ENCODE measurements at places on chromosomes 3 and 15. TPM values are rescaled to one million over a fixed set of nuclear protein-coding genes. Genes with fewer than 3 reads are reported as not detected.

Gene GAP43
- 4.0 TPM for total RNA-seq

Gene ELP6
- 19.1 TPM for total RNA-seq

Gene AHSG
- total RNA-seq: not detected

Gene CRYGS
- total RNA-seq: 2.1 TPM

Gene KLHL6
- total RNA-seq: 0.71 TPM

Gene CCDC50
- 192 TPM for total RNA-seq

Gene PLA2G4E
- total RNA-seq: not detected

- peaks cover 57% of the 10 kb centered on the region for H3K4me1 ChIP-seq
- H3K4me3 ChIP-seq: peak overlapping the region; percentile 84
- DNase-seq: no peak
- H3K27me3 ChIP-seq: no peaks in the 10 kb centered on the region
- H3K36me3 ChIP-seq: no peaks in the 10 kb centered on the region
These were observed 1.5 kb downstream of the CTDSPL start for GRCh38 chr3:37862903-37863815.

- H3K27ac ChIP-seq: no peak overlapping the region
- H3K4me1 ChIP-seq: no peaks in the 10 kb centered on the region
- no peak overlapping the region for H3K4me3 ChIP-seq
- no peaks in the 10 kb centered on the region for H3K27me3 ChIP-seq
- no peaks in the 10 kb centered on the region for H3K36me3 ChIP-seq
- no peak for DNase-seq
These were observed 113.8 kb downstream of the C3orf38 start for GRCh38 chr3:88263417-88264100.

- peaks cover 10% of the 10 kb centered on the region for H3K4me1 ChIP-seq
- no peaks in the 10 kb centered on the region for H3K36me3 ChIP-seq
- H3K27ac ChIP-seq: no peak overlapping the region
- H3K4me3 ChIP-seq: no peak overlapping the region
- no peaks in the 10 kb centered on the region for H3K27me3 ChIP-seq
These were observed 13.1 kb downstream of the RASA2 start for GRCh38 chr3:141499965-141500364.

GRCh38 chr3:13113346-13114330 is 40.4 kb upstream of the IQSEC1 start:
- H3K36me3 ChIP-seq: no peaks in the 10 kb centered on the region
- no peak overlapping the region for H3K4me3 ChIP-seq
- H3K4me1 ChIP-seq: no peaks in the 10 kb centered on the region
- DNase-seq: no peak
- no peak overlapping the region for H3K27ac ChIP-seq

GRCh38 chr15:98402486-98402885 is 245.9 kb upstream of the IGF1R start:
- no peaks in the 10 kb centered on the region for H3K36me3 ChIP-seq
- no peaks in the 10 kb centered on the region for H3K27me3 ChIP-seq
- no peaks in the 10 kb centered on the region for H3K4me1 ChIP-seq
- no peak overlapping the region for H3K27ac ChIP-seq

GRCh38 chr15:93241696-93242585 is 152.9 kb upstream of the RGMA start:
- no peak overlapping the region for H3K4me3 ChIP-seq
- H3K4me1 ChIP-seq: no peaks in the 10 kb centered on the region
- peak; percentile 88 for DNase-seq
- no peak overlapping the region for H3K27ac ChIP-seq

DNA sequence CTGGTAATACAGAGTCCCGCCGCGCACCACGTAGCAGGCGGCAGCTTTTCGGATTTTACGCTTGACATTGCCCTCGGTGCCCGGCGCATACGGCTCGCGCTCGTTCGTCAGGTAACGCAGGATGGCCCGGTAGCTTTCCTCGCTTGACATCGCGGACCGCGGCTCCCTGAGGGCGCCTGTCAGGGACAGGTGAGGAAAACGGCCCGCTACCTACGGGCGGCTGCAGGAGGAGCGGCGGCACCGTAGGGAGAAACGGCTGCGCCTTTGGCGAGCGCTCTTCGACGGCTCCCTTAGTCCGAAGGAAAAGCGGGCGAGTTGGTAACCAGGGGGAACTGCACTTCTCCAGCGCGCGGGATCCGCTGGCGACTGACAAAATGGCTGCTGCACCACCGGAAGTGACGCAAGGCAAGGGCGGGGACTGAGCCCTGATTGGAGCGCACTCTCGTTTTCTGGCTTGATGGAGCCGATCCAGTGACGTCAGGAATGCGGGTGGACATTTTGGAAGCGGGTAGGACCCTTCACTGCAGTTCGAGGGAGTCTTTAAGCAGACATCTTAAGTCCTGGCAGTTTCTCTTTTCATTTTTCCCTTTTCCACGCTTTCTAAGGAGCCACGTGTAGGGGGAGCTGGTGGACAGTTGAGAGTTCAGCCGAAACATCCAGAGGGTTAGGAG is at the start of gene ZBTB11:
TSS of gene ZBTB11 (minus strand) at position 368 of the 671 bp plus-strand sequence. CDS start at position 150, 218 bp downstream.
- H3K4me1 ChIP-seq: peaks cover 48% of the 10 kb centered on the region
- H3K4me3 ChIP-seq: peak within 1 kb of the TSS; percentile 93
- peak within 1 kb of the TSS; percentile 98 for H3K27ac ChIP-seq
- H3K36me3 ChIP-seq: peaks cover 20% of the 10 kb centered on the region

DNA sequence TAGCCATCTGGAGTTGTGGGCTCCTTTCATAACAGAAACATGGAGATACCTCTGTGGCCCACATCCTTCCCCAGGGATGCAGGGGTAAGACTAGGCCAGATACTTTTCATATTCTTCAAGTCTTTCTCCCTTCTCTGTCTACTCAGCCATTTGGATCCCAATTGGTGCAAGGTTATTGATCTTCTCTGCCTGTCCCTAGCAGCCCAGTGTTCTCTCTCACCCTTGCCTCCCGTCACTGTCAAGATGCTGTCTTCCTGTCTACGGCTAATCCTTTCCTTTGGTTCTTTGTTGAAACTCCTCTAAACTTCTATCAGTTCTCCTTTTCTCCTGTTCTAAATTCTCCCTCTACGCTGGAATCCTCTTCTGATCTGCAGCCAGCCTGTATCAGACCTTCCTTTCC is 51.3 kb downstream of the SENP2 start:
- H3K27ac ChIP-seq: no peak overlapping the region
- no peak overlapping the region for H3K4me3 ChIP-seq
- no peaks in the 10 kb centered on the region for H3K36me3 ChIP-seq
- H3K27me3 ChIP-seq: no peaks in the 10 kb centered on the region
- DNase-seq: no peak

GRCh38 chr3:197406266-197406665 is 107.9 kb upstream of the DLG1 start:
- no peak overlapping the region for H3K4me3 ChIP-seq
- no peaks in the 10 kb centered on the region for H3K4me1 ChIP-seq
- H3K27ac ChIP-seq: no peak overlapping the region
- no peaks in the 10 kb centered on the region for H3K36me3 ChIP-seq
- H3K27me3 ChIP-seq: no peaks in the 10 kb centered on the region
- no peak for DNase-seq

- H3K27me3 ChIP-seq: no peaks in the 10 kb centered on the region
- no peaks in the 10 kb centered on the region for H3K4me1 ChIP-seq
- DNase-seq: no peak
These were observed 33.9 kb downstream of the ILDR1 start for GRCh38 chr3:121988146-121988545.

GRCh38 chr3:182041668-182042291 is 330.1 kb downstream of the SOX2 start:
- no peaks in the 10 kb centered on the region for H3K27me3 ChIP-seq
- no peak overlapping the region for H3K4me3 ChIP-seq
- no peak overlapping the region for H3K27ac ChIP-seq
- DNase-seq: no peak

GRCh38 chr3:130627882-130628281 is 110.9 kb downstream of the COL6A6 start:
- H3K4me1 ChIP-seq: peaks cover 16% of the 10 kb centered on the region
- DNase-seq: no peak
- H3K27me3 ChIP-seq: no peaks in the 10 kb centered on the region
- no peak overlapping the region for H3K27ac ChIP-seq

DNA sequence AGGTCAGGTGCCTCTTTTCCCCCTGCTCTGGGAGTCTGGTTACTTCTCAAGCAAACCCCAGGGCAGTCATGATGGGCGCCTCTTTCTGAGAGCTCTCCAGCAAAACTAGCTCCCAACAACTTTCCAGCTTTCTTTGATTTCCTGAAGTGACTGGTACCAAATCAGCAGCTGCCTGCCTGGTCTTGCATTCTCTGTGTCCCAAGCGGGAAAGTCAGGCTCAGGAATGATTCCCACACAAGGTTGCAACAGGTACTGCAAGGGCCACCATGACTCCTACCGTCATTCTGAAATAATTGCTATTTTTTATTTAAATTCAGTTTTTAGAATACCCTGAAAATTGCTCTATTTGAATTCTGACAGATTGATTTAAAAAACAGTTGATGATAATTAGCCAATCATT is 658.7 kb downstream of the SQOR start:
- no peak overlapping the region for H3K27ac ChIP-seq
- no peaks in the 10 kb centered on the region for H3K4me1 ChIP-seq
- H3K36me3 ChIP-seq: no peaks in the 10 kb centered on the region
- DNase-seq: no peak

DNA sequence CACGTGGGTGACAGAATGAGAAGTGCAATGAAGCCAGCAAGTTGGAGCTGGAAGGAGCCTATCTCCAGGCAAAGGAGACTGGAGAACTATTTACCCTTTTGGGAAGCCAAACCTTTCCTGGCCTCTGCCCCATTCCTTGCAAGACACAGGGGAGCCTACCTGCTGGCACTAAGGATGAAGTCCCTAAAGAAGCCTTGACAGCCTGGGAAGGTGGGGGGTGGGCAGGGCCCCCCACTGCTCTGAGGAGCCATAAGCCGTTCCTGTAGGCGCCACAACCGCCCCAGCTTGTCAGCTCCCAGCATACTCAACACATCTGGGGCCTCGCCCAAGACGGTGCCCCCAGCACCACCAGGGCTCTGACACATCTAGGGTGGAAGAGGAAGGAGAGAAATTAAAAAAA is 5.5 kb downstream of the CDAN1 start:
- no peak overlapping the region for H3K4me3 ChIP-seq
- peaks cover 51% of the 10 kb centered on the region for H3K4me1 ChIP-seq

- peak overlapping the region; percentile 30 for H3K27ac ChIP-seq
- no peak overlapping the region for H3K4me3 ChIP-seq
- no peak for DNase-seq
- no peaks in the 10 kb centered on the region for H3K27me3 ChIP-seq
- H3K4me1 ChIP-seq: peaks cover 17% of the 10 kb centered on the region
These were observed 265.0 kb downstream of the OPA1 start for GRCh38 chr3:193857996-193858395.

Data from esophagus muscularis mucosa (tissue), 4 donors.